ENCODE measurements at places on chromosomes 3 and 15.

GRCh38 chr3:87498358-87499080 is 222.1 kb upstream of the POU1F1 start:
- DNase-seq, result no peak

- no peak for DNase-seq
Observed at GRCh38 chr3:58013973-58014649, 5.9 kb downstream of the FLNB start.

GRCh38 chr3:171354706-171355582 is 105.3 kb downstream of the TNIK start:
- DNase-seq, result no peak

GRCh38 chr3:15756505-15756904 is 41.3 kb downstream of the ANKRD28 start:
- DNase-seq, result no peak

GRCh38 chr15:54517366-54517765 is 539.1 kb downstream of the UNC13C start:
- DNase-seq, result no peak

All from stimulated activated CD4-positive, alpha-beta T cell treated with anti-CD3 and anti-CD28 coated beads, Interleukin-12 subunit alpha, Interleukin-12 subunit beta, amount 100 ng/mL, for 4 hours (primary cell).